ENCODE measurements at places on chromosomes 3 and 15. TPM values are rescaled to one million over a fixed set of nuclear protein-coding genes. Genes with fewer than 3 reads are reported as not detected.

DNA sequence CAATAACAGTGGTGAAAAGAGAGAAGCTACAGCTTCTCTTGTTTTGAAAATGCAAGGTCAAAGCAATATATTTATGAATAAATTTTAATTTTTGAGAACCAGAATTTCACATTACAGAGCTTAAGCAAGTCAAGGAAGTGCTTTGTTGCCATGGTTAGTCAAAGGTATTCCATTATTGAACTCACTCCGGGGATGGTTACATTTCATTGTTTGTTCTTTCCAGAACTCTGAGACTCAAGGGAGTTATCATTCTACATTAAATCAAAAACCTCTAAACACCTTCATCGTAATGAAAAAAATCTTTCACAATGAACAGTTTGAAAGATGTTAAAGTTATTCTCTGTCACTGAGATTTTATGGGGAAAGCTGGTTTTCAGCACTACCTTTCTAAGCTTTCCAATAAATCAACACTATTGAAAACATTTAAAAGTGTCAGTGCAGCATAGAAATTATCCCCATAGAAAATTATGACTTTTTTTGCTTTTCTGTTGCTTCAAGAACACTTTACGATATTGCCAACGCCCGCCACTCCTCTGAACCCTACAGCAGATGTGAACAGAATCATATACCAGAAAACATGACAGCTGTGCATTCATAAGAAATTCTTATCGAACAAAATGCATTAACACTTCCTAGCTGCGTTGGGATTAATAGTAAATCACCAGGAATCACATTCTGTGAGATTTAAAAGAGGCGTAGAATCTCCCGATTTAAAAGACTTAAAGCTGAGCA is 83.0 kb downstream of the OTOL1 start:
- no peak for DNase-seq
- no peaks in the 10 kb centered on the region for H3K4me1 ChIP-seq
- H3K4me3 ChIP-seq = no peak overlapping the region
- H3K27me3 ChIP-seq = no peaks in the 10 kb centered on the region
- no peaks in the 10 kb centered on the region for H3K36me3 ChIP-seq

DNA sequence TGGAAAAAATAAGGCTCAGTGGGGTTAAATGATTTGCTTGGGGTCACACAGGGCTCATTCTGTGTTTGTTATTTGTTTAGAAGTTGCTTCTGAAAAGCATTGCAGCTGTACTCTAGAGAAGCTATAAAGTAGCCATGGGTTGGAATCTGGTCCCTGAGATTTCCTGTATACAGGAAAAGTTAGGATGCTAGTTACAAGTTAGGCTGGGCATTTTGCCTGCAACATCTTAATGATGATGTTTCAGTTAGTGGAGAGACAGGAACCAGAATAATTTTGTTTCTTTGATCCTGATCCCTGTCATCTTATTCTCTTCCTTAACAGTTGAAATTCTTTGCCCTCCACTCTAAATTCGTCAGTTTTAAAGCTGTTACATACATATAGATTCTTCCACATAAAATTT is 445.3 kb downstream of the OTOL1 start:
- H3K36me3 ChIP-seq = no peaks in the 10 kb centered on the region
- H3K4me3 ChIP-seq = no peak overlapping the region
- H3K27ac ChIP-seq = no peak overlapping the region
- no peak for DNase-seq

DNA sequence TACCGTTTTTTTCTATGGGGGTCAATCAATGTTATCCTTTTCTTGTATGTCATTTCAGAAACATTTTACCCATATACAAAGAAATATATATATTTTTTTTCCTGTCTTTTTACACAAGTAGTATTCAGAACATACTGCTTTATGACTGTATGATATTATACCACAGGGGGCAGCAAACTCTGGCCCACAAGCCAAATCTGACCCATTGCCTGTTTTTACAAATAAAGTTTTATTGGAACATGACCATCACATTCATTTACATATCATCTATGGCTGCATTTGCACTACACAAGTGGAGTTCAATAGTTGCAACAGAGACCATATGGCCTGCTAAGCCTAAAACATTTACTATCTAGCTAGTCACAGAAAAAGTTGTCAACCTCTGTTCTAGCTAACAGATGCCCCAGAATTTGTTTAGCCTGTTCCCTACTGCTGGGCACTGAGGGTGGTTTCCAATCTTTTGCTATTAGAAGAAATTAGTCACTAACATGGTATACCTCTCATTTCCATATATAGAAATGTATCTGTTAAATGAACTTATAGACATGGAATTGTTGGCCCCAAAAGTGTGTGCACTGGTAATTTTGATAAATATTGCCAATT is 57.7 kb downstream of the BFSP2 start:
- H3K4me1 ChIP-seq = peaks cover 17% of the 10 kb centered on the region
- H3K36me3 ChIP-seq = no peaks in the 10 kb centered on the region
- H3K27me3 ChIP-seq = no peaks in the 10 kb centered on the region
- H3K4me3 ChIP-seq = no peak overlapping the region
- H3K27ac ChIP-seq = no peak overlapping the region

GRCh38 chr3:89113344-89113743 is 5.9 kb downstream of the EPHA3 start:
- H3K4me1 ChIP-seq = no peaks in the 10 kb centered on the region
- DNase-seq = no peak
- H3K27ac ChIP-seq = no peak overlapping the region
- no peaks in the 10 kb centered on the region for H3K36me3 ChIP-seq
- no peak overlapping the region for H3K4me3 ChIP-seq

GRCh38 chr3:122493296-122493695 is 21.4 kb downstream of the KPNA1 start:
- H3K36me3 ChIP-seq = peaks cover 30% of the 10 kb centered on the region
- H3K4me1 ChIP-seq = peaks cover 20% of the 10 kb centered on the region
- H3K27me3 ChIP-seq = no peaks in the 10 kb centered on the region
- H3K27ac ChIP-seq = no peak overlapping the region
- H3K4me3 ChIP-seq = no peak overlapping the region
- DNase-seq = no peak

Gene MFGE8
- 229 TPM for total RNA-seq

- H3K4me1 ChIP-seq = no peaks in the 10 kb centered on the region
- no peaks in the 10 kb centered on the region for H3K27me3 ChIP-seq
- H3K36me3 ChIP-seq = no peaks in the 10 kb centered on the region
- H3K27ac ChIP-seq = no peak overlapping the region
Observed at GRCh38 chr3:29537889-29538609, 257.2 kb downstream of the RBMS3 start.

Gene ADAMTSL3
- not detected for total RNA-seq

Gene UNC13C
- not detected for total RNA-seq

- peak overlapping the region; percentile 100 for H3K4me3 ChIP-seq
- peaks cover 3% of the 10 kb centered on the region for H3K36me3 ChIP-seq
- peaks cover 34% of the 10 kb centered on the region for H3K4me1 ChIP-seq
- H3K27ac ChIP-seq = no peak overlapping the region
- DNase-seq = peak; percentile 78
- H3K27me3 ChIP-seq = no peaks in the 10 kb centered on the region
Observed at GRCh38 chr3:108090049-108090700, 656 bp downstream of the CD47 start.

GRCh38 chr3:94481226-94481898 is 418.5 kb downstream of the NSUN3 start:
- H3K36me3 ChIP-seq = no peaks in the 10 kb centered on the region
- H3K27ac ChIP-seq = no peak overlapping the region
- no peaks in the 10 kb centered on the region for H3K27me3 ChIP-seq
- H3K4me3 ChIP-seq = no peak overlapping the region
- no peaks in the 10 kb centered on the region for H3K4me1 ChIP-seq
- DNase-seq = no peak

DNA sequence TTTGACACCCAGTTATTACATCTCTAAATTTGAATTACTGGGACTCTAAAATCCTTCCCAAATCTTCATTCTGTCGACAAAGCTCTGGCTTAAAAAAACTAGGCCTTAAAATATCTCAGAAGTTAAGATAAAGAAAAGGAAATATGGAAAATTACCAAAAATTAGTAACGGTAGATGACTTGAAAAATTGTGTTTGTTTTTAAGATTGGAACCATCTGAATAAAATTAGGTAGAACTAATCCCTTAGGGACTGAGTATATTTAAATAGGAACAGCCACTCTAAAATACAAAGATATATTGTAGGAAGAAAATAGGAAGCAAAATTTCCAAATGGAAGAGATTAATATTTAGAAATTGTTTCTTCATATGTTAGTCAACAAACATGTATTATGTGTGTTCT is 45.1 kb upstream of the CHMP2B start:
- no peak for DNase-seq
- peaks cover 5% of the 10 kb centered on the region for H3K27me3 ChIP-seq
- H3K27ac ChIP-seq = no peak overlapping the region
- H3K4me3 ChIP-seq = no peak overlapping the region
- H3K4me1 ChIP-seq = no peaks in the 10 kb centered on the region

Gene KNG1
- total RNA-seq = not detected

DNA sequence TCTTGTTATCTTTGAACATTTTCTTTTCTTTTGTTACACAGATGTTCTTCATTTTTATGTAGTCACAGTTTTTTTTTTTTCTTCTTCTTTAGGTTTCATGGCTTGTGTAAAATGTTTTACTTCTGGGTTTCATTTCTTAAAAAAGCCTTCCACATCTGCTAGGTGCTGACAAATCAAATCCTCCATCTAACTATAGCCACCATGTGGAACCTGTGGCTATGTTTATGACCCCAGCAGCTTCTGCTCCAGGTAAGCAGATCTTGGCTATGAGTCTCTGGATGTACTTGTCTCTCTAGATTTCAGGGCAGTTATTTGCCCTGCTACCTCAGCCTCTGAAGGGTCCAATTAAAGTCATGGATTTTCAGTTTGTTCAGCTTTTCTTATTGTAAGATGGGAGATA is 44.5 kb downstream of the OXSM start:
- H3K27ac ChIP-seq = no peak overlapping the region
- no peaks in the 10 kb centered on the region for H3K4me1 ChIP-seq
- DNase-seq = no peak
- H3K4me3 ChIP-seq = no peak overlapping the region
- peaks cover 3% of the 10 kb centered on the region for H3K27me3 ChIP-seq

Gene CATSPER2
- 5.8 TPM for total RNA-seq

Gene ADAMTS7
- 0.16 TPM for total RNA-seq

Gene FANCI
- 9.4 TPM for total RNA-seq

Gene NAALADL2
- total RNA-seq = 0.44 TPM

DNA sequence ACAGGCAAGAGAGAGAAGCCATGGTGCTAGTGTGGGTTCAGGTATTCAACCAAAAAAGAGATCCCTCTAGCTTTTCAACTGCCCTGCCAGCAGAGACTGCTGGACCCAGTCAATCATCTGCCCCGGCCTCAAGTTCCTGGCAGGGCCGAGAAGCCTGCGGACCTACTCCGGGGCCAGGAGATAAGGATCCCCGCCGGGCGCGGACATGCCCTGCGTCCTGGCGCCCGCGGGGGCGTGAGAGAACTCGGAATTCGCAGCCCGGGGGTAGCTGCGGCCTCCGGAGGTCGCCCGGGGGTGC is 821 bp upstream of the MAGI1 start:
- no peaks in the 10 kb centered on the region for H3K36me3 ChIP-seq
- no peak overlapping the region for H3K27ac ChIP-seq
- H3K4me3 ChIP-seq = no peak overlapping the region
- peaks cover 21% of the 10 kb centered on the region for H3K4me1 ChIP-seq
- DNase-seq = no peak
- peaks cover 37% of the 10 kb centered on the region for H3K27me3 ChIP-seq

Gene PPP1R2
- 147 TPM for total RNA-seq

GRCh38 chr15:66701422-66702034 is 508 bp upstream of the SMAD6 start:
- peak overlapping the region; percentile 91 for H3K27ac ChIP-seq
- H3K36me3 ChIP-seq = no peaks in the 10 kb centered on the region
- H3K4me3 ChIP-seq = peak overlapping the region; percentile 91
- peaks cover 7% of the 10 kb centered on the region for H3K4me1 ChIP-seq
